ENCODE measurements at places on chromosomes 7 and 10.

DNA sequence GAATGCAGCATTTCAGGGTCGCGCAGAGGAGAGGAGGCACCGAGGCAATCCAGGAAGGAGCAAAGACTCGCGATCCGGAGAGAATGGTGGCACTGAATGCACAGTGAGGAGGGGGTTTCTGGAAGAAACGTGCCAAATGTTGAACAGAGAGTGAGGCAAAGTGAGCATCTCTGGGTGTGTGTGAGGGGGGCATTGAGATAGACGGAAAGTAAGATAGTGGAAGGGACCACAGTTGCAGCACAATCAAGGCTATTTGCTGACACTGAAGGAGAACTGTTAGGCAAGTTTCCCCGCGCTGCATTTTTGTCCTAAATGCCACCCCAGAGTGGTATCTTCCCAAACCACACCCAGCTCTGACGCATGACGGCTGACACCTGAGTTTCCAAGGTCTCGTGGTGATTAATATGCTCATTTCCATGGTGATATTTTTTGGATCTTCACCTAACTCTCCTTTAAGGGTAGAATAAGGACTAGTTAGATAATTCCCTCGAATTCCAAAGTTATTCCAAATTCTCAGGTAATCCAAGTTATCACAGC lies 14.4 kb upstream of the ADO start:
- no peak for ATAC-seq

GRCh38 chr7:92647011-92647625 lies 56.9 kb upstream of the FAM133B start:
- ATAC-seq, result no peak

- no peak for ATAC-seq
Measured at GRCh38 chr10:55220975-55221374, 419.9 kb upstream of the PCDH15 start.

DNA sequence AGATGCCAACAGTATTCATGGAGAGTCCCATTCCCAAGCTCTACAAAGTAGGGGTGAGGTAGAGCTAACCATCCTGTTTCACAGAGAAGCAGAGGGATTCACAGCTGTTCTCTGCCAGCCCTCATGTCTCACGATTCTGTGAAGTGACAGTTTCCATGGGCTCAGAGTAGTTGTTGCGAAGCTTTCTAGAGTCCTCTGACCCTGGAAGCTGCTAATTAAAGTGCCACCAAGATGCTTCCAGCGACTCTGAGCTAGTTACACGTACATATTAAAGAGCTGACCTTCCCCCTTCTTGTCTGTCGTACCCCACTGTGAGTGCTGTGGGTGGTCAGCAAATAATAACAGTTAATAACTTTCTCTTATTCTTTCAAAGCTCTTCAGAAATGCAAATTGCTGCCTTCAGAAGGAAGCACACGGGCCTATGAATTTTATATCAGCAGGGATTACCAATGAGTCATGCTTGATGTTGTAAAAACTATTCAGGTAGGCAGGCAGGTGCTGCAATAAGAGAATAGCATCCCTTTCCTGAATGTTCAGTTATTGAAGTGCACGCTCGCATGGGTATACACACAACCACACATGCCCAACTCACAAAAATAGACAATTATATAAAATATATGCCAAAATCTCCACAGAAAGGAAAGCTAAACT lies 34.1 kb downstream of the DNAJB9 start:
- no peak for ATAC-seq

- peak; percentile 23 for ATAC-seq
Measured at GRCh38 chr7:43869867-43870240, 537 bp upstream of the MRPS24 start.

DNA sequence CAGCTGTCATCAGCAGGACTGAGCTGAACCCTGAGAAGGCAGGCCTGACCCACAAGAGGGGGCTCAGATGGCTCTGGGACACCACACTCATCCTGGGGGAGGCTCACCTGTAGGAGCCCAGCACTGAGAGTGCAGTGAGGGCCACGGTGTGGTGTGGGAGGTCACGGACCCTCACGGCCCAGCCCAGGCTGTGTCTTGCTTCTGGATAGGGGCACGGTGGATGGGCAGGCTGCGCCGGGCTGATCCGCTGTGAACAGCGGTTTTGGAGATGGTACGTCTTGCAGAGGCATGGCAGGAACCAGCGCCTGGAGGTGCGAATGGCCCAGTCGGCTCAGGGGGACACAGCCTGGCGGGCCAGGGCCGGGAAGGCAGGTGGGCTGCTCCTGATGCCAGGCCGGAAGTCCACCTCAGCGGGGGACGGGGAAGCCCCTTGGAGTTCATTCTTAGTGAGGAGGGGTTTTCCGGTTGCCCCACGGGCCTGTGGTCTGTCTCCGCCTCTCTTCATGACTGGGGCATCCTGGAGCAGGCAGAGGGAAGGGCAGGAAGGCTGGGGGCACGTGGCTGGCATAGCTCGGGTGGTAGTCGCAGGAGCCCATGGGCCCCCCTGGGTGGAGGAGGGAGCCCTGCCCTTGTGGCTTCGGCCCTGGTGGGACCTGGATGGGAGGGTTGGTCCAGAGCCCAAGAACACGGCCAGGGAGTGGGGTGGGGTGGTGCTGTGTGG lies 112.5 kb downstream of the UNCX start:
- ATAC-seq, result no peak

- ATAC-seq, result no peak
Measured at GRCh38 chr7:33581236-33581635, 324.1 kb upstream of the BMPER start.

DNA sequence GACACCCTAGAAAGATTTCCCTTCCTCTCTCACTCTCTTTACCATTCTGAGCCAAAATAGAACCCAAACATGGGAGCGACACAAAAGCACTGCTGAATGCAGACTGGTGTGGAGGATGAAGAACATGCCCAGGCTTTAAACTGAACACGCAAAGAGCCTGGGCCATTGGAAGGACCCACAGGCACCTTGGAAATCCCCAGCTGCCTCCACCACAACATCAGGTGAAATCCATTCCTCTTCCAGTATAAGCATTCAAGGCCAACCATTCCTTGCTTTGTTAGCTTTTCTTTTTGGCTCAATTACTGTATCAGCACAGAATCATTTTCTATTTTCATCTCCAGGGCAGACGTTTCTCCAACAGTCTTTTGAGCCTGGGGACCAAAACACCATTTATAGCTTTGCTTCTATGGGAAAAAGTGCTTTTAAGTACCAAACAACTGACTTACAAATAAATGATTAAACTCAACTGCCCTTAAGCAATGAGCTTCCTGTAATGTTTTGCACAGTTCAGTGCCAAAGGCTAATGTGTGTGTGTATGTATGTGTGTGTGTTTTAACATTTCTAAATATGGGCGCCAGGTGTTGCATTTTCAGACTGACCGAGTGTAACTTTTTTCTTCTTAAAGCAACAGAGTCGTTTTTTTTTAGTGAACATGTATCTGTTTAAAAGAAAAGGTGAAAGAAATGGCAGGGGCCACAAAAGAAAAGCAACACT lies 16.2 kb upstream of the BLNK start:
- ATAC-seq, result no peak

DNA sequence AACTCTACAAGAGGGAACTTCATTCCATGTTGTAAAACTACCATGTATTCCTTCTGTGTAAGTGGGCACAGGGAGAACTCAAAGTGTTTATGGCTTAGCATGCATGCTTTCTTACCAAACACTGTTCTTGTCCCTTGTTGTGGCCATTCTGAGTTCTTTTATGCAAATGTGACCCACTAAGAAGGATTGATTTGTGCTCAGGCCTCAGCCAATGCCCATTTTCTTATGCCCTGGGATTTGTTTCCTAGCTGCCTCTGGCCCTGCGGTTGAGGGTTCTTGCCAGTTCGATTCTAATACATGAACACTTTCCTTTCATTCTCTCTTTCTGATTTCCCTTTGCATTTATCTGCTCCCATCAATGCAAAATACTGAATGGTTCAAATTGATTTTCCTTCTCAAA lies 316.7 kb downstream of the NRG3 start:
- no peak for ATAC-seq

- no peak for ATAC-seq
Measured at GRCh38 chr7:29272057-29272456, 77.5 kb downstream of the CHN2 start.

- no peak for ATAC-seq
Measured at GRCh38 chr10:12658526-12658925, 309.2 kb downstream of the CAMK1D start.

DNA sequence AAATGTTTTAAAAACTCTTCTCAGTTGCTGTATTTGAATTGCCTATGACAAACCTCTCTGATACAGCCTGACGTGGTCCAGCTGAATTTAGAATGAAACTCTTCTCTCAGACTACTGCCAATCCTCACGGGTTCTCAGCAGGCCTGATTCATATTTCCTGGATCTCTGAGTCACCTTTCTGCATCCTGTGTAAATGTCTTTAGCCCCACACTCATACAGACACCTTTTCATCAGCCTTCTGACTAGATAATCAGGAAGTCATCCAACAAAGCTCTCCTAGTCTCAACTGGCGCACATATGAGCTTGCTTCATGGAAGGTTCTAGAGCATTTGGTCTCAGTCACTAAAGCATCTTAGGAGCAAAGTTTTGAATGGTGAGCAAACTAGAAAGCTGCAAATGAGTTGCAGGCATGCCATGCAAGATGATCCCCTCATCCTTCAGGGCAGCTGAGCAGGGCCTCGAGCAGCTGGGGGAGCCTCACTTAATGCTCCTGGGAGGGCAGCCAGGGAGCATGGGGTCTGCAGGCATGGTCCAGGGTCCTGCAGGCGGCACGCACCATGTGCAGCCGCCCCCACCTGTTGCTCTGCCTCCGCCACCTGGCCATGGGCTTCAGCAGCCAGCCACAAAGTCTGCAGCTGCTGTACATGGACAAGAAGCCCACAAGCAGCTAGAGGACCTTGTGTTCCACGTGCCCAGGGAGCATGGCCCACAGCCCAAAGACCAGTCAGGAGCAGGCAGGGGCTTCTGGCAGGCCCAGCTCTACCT lies 182.8 kb downstream of the ARHGAP12 start:
- peak; percentile 92 for ATAC-seq

GRCh38 chr7:117019786-117020590 lies 66.7 kb downstream of the ST7 start:
- ATAC-seq, result peak; percentile 99

GRCh38 chr7:153457746-153458145 lies 594.5 kb upstream of the DPP6 start:
- ATAC-seq, result no peak

DNA sequence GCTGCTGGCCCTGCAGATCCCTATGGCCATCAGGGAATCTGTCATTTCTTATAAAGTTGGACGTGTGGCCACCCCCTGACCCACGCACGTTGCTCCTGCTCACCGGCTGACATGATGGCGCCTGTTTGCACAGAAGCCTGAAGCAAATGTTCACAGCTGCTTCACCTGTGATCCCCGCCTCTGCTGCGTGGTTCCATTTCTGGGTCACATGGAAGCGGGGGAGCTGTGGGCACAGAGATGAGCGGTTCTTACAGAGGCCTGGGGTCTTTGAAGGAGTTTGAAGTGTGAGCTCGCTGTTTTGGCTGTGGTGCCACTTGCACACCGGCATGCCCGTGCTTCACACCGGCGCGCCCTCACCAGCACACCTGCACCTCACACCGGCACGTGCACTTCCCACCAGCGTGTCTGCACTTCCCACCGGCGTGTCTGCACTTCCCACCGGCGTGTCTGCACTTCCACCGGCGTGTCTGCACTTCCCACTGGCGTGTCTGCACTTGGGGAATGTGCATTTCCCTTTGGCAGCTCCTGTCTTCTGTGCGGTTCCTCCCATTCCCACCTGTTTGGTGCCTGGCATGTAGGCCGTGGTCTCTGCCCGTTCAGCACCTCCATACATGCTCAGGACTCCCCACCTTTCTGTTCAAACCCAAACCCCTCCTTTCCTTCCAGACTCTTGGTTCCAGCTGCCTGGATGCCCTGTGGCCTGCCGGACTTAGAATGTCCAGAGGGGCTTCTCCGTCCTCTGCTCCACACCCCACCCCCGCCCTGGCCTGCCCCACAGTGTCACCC lies 86.7 kb downstream of the INPP5A start:
- ATAC-seq, result no peak

DNA sequence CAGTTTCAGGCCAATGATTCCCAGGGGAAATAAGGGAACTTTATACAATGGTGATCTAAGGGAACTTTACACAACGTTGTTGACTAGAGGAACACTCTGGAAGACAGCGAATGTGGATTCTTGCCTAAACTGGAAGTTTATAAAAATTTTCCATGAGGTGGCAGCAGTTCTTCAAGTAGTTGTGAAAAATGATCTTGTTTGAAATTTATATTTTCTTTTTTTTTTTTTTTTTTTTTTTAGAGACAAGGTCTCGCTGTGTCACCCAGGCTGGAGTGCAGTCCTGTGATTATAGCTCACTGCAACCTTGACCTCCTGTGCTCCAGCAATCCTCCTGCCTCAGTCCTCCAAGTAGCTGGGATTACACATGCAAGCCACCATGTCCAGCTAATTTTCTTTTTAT lies 32.1 kb upstream of the GTF2I start:
- peak; percentile 60 for ATAC-seq

DNA sequence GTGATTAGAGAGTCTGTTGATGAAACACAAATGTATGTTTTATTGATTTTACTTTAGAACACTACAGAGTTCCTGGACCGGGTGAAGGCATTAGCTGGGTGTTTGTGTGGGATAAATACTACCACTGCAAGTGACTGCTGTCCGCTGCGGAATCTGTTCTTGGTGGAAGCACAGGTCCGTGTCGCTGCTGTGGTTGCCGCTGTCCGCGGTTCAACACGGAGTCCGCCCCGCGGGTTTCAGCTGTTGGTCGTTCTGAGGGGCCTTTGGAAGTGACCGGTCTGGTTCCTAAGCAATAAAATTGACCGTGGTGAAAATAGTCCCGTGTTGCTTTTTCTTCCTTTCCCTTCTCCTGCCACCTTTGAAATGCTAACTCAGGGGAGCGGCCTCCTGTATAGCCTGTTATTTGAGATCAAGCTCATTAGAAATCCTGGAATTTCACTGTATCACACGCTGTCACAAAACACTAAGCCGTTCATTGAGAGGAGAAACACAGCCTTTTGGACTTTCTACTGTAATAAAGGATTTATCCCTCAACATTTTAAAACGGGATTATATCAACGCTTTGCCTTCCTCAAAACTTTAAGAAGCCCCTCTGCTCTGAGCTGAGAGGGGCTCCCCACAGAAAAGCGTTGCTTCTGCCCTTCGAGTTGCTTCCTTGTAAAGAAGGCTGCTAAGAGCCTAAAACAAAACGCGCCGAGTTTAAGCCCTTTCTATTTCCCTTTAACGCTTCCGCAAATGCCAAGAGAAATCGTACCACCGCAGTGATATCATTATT lies 2.6 kb downstream of the NKX6-2 start:
- ATAC-seq, result no peak

DNA sequence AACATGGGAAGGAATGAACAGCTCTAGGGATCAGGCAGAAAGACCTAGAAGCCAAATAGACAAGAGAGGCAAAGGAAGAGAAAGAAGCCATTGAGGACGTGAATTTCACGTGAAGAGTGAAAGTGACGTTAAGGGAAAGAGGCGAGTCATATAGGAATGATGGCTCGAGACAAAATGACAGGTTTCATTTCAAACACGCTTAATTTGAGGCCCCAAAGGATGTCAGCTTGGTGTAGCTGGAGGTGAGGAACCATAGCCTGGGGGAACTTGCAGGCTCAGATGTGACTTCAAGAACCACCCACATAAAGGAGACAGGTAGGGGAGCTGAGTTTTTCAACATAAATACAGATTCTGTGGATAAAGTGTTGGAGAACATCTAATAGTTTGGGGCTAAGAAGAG lies 84.3 kb upstream of the ATP6V0A4 start:
- no peak for ATAC-seq

GRCh38 chr10:112907893-112908292 lies 42.2 kb upstream of the TCF7L2 start:
- 0 out of 3 replicates have a peak, but pooled peaks have one; percentile 22 for ATAC-seq

GRCh38 chr10:91163869-91164474 lies 56.5 kb upstream of the PCGF5 start:
- ATAC-seq, result peak; percentile 72

All from SK-N-SH treated with all-trans-retinoic acid at 6 μM for 48 hours (cell line).